HEK293T (cell line): ENCODE measurements at places on chromosomes 13 and 19.

- DNase-seq, result no peak
These were observed 17.5 kb downstream of the MISP start for GRCh38 chr19:768424-768823.

GRCh38 chr19:18853755-18854427 is 22.1 kb downstream of the UPF1 start:
- no peak for DNase-seq

- no peak for DNase-seq
These were observed 15.3 kb upstream of the ZNF554 start for GRCh38 chr19:2804156-2805004.

DNA sequence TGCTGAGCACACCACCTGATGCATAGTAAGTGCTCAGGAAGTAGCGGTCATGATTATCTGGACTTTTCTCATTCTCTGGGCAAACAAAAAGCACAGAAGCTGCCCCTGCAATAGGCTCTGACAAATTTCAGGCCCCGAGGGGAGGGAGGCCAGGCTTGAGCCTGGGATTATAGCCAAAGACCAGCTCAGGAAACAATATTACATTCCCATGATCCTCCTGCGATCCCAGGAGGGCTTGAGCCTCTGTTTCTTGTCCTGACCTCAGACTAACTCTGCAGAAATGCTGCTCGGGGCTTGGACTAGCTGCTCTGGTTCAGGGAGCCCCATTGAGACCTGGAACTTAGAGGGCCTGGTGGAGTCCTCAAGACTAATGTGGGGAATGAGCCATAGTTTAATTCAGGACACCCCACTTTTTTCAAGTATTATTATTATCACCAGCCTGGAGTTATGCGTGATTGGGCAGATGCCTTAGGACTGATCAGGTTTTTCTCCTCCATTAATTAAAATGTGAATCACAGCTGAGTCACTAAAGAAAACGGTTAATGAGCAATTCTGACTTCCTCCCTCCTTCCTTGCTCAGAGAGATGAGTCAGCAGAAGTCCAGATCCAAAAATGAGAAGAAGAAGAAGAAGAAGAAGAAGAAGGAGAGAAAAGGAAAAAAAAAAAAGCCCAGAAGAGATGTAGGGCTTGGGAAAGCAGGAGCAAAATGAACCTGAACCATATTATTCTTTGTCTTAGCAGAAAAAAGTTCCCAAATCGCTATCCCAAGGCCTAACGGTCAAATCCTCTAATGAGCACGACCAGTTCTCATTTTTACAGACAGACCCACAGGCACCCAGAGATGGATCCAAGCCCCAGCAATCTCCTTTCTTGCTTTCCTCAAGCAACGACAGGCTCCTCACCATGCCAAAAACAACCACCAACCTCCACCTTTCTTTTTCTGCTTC is 107.2 kb downstream of the CACNA1A start:
- no peak for DNase-seq

- DNase-seq, result no peak
These were observed 10.1 kb downstream of the MIER2 start for GRCh38 chr19:334296-335071.
